ENCODE measurements at places on chromosomes 4 and X. TPM values are rescaled to one million over a fixed set of nuclear protein-coding genes. Genes with fewer than 3 reads are reported as not detected.

DNA sequence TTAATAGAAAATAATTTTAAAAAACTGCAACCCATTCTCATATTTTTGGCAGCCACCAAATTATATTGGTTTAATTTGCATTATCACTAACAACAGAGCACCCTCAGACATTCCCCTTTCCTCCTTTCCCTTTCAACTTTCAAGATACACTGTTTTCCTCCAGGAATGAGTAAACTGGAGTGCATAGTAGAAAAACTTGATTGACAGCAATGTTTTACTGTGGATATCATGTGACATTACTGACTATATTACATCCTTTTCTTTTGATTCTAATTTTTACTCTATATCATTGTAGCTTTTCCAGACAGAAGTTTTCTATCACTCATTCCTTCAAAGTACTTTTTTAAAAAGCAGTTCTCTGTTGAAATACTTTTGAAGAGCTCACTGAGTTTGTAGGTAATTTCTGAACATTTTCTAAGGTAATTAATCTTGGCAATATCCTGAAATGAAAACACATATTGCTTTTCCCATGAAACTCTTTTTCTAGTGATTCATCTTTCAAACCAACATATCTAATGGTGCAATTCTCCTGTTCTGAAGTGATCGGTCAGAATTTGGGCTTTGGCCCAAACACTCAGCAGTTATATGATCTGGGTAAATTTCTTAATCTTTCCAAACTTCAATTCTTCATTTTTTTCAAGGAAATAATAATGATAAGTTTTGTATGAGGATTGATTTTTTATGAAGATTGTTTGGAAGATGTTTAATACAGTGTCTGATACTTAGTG is 920.4 kb upstream of the EPHA5 start:
- DNase-seq: no peak

GRCh38 chr4:74217365-74217764 is 59.4 kb downstream of the MTHFD2L start:
- DNase-seq: no peak

GRCh38 chr4:48799157-48799556 is 19.1 kb upstream of the FRYL start:
- DNase-seq: no peak

Gene PABPC4L
- 14.6 TPM for polyA plus RNA-seq

DNA sequence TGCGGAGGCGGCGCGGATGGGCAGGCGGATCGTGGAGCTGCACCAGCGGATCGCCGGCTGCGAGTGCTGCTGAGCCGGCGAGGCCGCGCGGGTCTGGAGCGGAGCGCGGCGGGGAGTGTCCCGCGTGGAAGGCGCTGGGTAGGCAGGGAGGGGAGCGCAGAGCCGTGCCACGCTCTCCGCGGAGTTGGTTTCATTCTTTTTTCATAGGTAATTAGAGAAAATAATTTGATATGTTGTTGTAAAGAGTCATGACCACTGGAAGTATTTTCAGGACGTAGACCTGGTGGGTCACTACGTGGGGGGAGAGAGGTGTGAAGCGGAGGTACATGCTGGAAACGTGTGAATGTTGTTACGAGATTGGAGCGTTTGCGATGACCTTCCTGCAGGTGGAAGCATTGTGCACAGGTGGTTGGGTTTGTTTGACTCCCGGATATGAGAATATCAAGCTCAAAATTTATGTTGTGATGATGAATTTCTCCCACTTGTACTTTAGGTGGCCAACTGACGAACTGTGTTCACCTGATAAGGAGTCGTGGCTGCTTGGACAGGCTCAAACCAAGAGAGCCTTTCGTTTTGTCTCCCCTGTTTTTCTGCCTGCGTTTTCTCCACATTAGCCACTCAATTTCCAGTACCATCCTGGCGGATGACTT is 19.1 kb upstream of the S100P start:
- no peak for DNase-seq

GRCh38 chrX:108162265-108162664 is 70.7 kb downstream of the ATG4A start:
- DNase-seq: no peak

DNA sequence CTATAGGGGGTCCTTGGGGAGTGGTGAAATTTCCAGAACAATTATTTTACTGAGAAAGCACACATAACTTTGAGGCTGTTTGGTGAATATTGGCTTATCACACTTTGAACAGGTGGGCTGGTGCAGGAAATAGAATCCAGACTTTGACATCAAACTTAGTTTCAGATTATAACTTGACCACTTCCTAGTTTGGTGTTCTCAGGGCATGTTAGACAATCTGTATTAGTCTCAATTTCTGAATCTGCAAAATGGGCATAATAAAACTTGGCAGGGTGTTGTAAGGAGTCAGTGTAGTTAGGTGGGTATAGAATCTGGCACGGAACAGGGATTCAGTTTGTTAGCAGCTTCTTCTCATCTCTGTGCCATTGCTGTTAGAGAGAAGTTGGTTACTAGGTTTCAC is 43.3 kb upstream of the MBNL3 start:
- DNase-seq: no peak

DNA sequence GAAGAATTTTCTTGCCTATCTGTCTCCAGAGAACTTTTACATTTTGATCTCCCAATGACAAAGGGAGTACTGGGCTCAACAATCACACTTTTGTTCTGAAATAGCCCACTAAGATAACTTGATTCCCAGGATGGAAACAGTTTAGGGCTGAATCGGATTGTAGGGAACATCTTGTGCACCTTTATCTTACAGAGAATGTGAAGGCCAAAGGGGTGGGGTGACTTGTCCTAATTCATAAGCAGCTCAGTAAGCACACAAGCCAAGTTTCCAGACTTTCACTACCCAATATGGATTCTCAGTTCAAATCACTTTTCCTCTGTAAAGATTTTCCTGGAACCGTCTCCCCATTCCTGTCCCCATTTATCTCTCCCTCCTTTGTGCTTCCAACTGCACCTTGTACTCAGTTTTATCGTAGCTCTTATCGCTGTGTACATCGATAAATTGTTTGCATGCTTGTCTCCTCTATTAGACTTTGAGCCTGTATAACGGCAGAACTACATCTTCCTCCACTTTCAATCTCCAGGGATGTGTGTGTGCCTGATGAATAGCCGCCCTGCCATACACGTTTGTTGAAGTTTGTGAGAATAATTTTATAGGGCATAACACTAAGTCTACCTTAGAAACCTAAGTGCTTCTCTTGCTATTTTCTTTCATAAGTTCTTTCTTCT is 77.4 kb downstream of the MBNL3 start:
- DNase-seq: no peak

- no peak for DNase-seq
These were observed 123.9 kb upstream of the NAP1L5 start for GRCh38 chr4:88821522-88821921.

Gene MAGEE1
- 5.3 TPM for polyA plus RNA-seq

Gene MAOA
- 55.0 TPM for polyA plus RNA-seq

Measured in left lung (tissue), 14 donors.